ENCODE measurements at places on chromosomes 16 and 17.
A peak's percentile ranks its signal among the peaks of the same experiment; 100 is the strongest.

- DNase-seq: no peak
Observed at GRCh38 chr16:80932708-80933095, 74.0 kb downstream of the CMC2 start.

GRCh38 chr16:87949071-87949744, 2.0 kb upstream of the BANP start:
- no peak for DNase-seq

- DNase-seq: no peak
Observed at GRCh38 chr17:17684906-17685774, 3.9 kb downstream of the RAI1 start.

- no peak for DNase-seq
Observed at GRCh38 chr17:58280480-58281217, at the start of gene MPO. Gene MPO (minus strand): TSS chr17:58280935. CDS start chr17:58280758, 177 bp downstream.

DNA sequence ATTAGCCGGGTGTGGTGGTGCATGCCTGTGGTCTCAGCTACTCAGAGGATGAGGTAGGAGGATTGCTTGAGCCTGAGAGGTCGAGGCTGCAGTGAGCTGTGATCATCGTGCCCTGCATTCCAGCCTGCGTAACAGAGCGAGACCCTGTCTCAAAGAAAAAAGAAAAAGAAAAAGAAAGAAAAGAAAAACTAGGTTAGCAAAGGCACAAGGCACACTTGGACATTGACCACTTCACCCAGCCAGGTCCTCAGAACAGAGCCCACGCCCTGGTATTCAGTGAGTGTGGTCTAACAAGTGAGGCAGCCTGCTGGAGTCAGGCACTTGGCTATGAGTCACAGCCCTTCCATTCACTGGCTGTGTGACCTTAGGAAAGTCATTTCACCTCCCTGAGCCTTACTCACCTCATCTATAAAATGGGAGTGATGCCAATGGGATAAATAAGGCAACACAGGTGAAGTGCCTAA, 10.4 kb downstream of the MILR1 start:
- DNase-seq: no peak

GRCh38 chr17:19904924-19905323, 37.2 kb upstream of the ULK2 start:
- no peak for DNase-seq

- no peak for DNase-seq
Observed at GRCh38 chr17:61805399-61805798, 57.9 kb downstream of the BRIP1 start.

GRCh38 chr17:75626496-75627038, 6.7 kb upstream of the SMIM5 start:
- DNase-seq: no peak

DNA sequence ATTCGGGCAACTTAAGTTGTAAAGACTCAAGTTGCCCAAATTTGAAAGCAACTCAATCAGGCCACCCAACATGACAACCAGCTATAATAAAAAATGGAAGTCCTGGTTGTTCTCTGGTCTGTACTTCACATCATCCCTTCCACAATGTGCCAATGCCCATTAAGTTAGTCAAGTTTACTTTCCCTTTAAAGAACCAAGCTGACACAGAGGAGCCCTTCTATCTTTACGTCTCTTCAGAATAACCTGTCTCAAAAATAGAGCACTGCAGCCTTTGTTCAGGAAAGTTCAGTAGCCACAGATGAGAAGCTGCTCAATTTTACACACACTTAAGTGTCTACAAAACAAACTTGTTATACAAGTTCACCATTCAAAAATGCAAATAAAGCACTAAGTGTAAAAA, 75.1 kb upstream of the C17orf78 start:
- no peak for DNase-seq

- DNase-seq: no peak
Observed at GRCh38 chr16:71474864-71475263, 12.8 kb upstream of the ZNF23 start.

GRCh38 chr17:1107777-1108477, 71.9 kb downstream of the ABR start:
- DNase-seq: no peak

GRCh38 chr17:56834380-56835263, 671 bp downstream of the DGKE start:
- no peak for DNase-seq

- DNase-seq: no peak
Observed at GRCh38 chr16:84754956-84755672, 55.3 kb downstream of the USP10 start.

- DNase-seq: peak; percentile 23
Observed at GRCh38 chr17:41962768-41963434, 3.7 kb upstream of the CNP start.

DNA sequence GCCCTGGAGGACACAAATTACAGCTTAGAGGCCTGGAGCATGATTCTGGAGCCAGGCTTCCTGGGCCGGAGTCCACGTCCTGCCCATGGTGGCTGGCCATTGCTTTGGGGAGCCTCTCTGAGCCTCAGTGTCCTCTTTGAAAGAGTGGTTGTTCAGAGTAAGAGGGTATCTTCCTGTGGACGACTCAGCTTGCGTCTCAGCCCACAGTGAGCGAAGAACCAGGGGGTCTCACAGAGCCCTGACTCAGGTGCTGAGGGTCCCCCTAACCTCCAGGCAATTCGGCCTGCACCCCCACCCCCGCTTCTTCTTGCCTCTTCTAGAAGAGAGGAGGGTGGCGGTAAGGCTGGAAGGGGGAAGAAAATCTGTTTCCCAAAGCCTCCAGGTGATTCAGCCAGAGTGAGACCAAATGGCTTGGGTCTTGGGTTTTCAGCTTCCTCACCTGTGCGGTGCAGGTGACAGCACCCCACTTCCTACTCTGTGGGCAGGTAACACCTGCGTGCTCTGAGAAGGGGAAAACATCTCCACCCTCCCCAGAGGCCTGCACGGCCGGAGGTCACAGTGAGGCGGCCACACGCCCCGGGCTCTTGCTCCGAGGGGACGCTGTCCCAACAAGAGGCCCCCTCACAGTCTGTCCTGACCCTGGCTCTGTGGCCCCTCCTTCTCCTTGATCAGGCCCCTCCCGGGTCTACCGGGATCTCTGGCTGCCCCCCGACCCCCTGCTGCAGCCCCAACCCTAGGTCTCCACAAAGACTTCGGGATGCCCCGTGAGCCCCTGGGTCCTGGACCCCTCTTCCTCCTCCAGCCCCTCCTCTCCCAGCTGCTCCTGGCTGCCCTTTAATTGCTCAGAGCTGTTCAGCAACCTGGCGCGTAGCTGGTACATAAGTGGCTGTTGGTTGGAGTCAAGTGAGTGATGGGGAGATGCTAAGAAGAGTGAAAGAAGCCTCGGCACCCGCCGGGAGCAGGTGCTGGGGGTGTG, 119.2 kb downstream of the METRNL start:
- DNase-seq: no peak

- DNase-seq: no peak
Observed at GRCh38 chr16:70696952-70697593, 11.2 kb upstream of the MTSS2 start.

GRCh38 chr17:68320311-68320865, 29.1 kb downstream of the ARSG start:
- DNase-seq: no peak

DNA sequence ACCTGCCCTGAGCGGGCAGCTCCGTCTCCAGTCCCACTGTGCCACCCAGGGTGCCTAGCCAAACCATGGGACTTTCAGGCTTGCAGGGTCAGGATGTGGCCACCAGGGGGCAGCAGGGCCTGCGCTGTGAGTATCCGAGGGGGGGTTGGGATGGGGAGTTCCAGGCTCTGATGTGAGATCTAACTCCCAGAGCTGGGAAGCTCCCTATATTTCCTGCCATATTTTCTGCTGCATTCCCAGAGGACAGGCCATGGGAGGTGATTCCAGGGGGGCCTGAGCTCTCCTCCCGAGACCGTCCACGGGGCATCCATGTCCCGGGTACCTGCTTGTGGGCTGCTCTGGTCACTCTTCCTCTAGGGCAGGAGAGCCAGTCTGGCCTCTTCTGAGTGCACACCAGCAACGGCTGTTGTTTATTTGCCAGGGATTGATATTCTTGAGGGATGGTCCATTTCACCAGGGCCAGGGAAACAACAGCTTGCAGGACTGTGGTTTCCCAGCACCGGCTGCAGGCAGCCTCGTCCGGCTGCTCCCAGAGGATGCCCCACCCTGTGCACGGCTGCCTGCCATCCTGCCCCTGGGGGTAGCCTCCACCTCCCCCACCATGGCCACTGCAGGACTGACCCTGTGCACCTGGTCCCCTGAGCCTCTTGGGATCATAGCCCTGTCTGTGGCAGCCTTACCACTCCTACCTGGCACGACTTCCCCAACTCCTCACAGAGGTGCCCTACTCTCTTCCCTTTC, 1.2 kb downstream of the GPR142 start:
- peak; percentile 35 for DNase-seq

DNA sequence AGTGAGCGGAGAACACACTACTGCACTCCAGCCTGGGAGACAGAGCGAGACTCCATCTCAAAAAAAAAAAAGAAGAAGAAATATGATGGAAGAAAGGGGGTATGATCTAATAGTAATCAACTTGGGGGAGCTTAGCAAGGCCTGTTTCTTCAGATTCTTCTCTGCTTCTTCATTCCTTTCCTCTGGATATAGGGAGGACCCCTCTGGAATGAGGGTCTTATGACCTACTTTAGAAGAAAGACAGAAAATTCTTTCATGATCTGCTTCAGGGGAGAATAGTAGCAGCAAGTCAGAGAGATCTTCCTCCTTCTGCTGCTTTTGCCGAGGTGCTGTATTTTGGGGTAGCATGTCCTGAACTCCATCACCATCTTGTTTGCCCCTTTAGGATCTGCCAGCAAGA, 44.9 kb upstream of the ETV4 start:
- DNase-seq: no peak

GRCh38 chr16:67736858-67737257, 17.7 kb upstream of the GFOD2 start:
- DNase-seq: no peak

All from NCI-H524 treated with DMSO at 0.1 percent for 48 hours (cell line).